ENCODE measurements at places on chromosomes 7 and 10.

GRCh38 chr7:46515844-46516590 is 594.9 kb upstream of the IGFBP3 start:
- no peak for DNase-seq

- DNase-seq, result no peak
Measured at GRCh38 chr7:41996381-41997035, 240.5 kb downstream of the GLI3 start.

DNA sequence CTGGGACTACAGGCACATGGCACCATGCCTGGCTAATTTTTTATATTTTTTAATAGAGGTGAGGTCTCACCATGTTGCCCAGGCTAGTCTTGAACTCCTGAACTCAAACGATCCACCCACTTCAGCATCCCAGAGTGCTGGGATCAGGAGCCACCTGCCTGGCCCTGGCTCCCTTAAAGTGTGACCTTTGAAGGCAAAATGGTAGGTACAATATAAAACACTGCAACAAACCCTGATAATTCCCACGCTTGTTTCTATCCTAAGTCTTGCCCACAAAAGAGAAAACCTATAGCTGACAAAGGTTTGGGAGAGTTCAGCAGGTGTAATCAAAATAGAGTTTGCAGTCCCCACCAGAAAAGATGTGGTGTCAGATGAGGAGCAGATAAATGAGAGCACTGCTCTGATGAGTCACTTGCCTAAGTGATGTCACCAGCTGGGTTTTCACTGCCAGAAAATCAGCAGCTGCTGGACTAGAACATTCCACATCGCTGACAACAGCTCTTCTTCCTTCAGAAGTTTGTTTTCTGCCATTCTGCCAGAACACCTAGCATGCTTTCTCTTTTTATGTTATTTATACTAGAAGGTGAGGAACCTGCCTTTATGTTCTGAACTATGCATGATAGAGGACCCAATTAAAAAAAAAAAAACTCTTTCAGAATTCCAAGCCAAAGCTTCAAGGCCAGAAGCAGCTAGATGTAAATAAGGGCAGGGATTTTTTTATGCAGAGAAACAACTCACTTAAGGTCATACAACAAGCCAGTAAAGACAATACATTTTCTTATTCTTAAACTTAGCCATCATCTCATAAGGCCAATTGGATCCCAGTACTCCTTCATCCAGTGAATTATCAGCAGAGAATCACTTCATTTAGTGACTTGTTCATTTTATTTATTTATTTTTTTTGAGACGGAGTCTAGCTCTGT is 18.0 kb downstream of the PURB start:
- DNase-seq, result peak; percentile 39

- DNase-seq, result no peak
Measured at GRCh38 chr7:142405122-142405765, 147.4 kb upstream of the PRSS58 start.

DNA sequence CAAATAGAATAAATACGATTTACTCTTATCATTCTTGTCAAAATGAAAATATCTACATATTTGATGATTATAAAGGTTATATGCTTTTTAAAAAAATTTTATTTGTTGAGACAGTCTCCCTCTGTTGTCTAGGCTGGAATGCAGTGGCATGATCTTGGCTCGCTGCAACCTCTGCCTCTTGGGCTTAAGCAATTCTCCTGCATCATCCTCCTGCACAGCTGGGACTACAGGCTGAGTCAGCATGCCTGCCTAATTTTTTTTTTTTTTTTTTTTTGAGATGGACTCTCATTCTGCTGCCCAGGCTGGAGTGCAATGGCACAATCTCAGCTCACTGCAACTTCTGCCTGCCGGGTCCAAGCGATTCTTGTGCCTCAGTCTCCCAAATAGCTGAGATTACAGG is 48.9 kb downstream of the PUS7 start:
- DNase-seq, result no peak

- no peak for DNase-seq
Measured at GRCh38 chr10:50395851-50396250, 144.5 kb upstream of the ASAH2 start.

GRCh38 chr10:86109421-86109820 is 257.2 kb downstream of the GRID1 start:
- no peak for DNase-seq

GRCh38 chr7:11831156-11831735 is 752 bp downstream of the THSD7A start:
- peak; percentile 14 for DNase-seq

Measured in putamen (tissue), 1 donor.